ENCODE measurements at places on chromosomes 1 and 21. TPM values are rescaled to one million over a fixed set of nuclear protein-coding genes. Genes with fewer than 3 reads are reported as not detected.

NDUFV3 gene
- 63.1 TPM for total RNA-seq

OLFML2B gene
- 1.2 TPM for total RNA-seq

ITGB2 gene
- total RNA-seq: 0.56 TPM

CDC20 gene
- total RNA-seq: 161 TPM

KCNJ10 gene
- not detected for total RNA-seq

DENND1B gene
- total RNA-seq: 6.9 TPM

PCAT6 gene
- not detected for total RNA-seq

KCNA2 gene
- total RNA-seq: under 0.01 TPM

FASLG gene
- not detected for total RNA-seq

SRM gene
- total RNA-seq: 14.4 TPM

NPR1 gene
- 0.85 TPM for total RNA-seq

KMO gene
- total RNA-seq: 0.56 TPM

DYRK3 gene
- total RNA-seq: 24.7 TPM

STPG1 gene
- 3.8 TPM for total RNA-seq

CASQ1 gene
- under 0.01 TPM for total RNA-seq

SPATA46 gene
- not detected for total RNA-seq

HOOK1 gene
- under 0.01 TPM for total RNA-seq

RSPO1 gene
- under 0.01 TPM for total RNA-seq

FCGR3A gene
- total RNA-seq: not detected

F13B gene
- under 0.01 TPM for total RNA-seq

ATP1A4 gene
- total RNA-seq: not detected

UCK2 gene
- total RNA-seq: 142 TPM

CAMSAP2 gene
- 21.7 TPM for total RNA-seq

MROH9 gene
- total RNA-seq: 0.85 TPM

SLC44A5 gene
- total RNA-seq: 0.38 TPM

OR2T11 gene
- total RNA-seq: not detected

KIF14 gene
- 2.0 TPM for total RNA-seq

SLC35F3 gene
- not detected for total RNA-seq

PBX1 gene
- total RNA-seq: 11.3 TPM

ELF3 gene
- 2.5 TPM for total RNA-seq

CLCA1 gene
- not detected for total RNA-seq

MEX3A gene
- 1.2 TPM for total RNA-seq

ALDH4A1 gene
- total RNA-seq: 12.5 TPM

SLC37A1 gene
- 2.8 TPM for total RNA-seq

Data from regular cardiac myocyte (primary cell).